Anterior cingulate cortex (tissue), 58 donors: ENCODE measurements at places on chromosomes 13 and 19.

- no peak for DNase-seq
Observed at GRCh38 chr13:58843071-58843470, 1211.5 kb downstream of the PCDH17 start.

GRCh38 chr13:81275666-81276258, 934.8 kb upstream of the SPRY2 start:
- DNase-seq: no peak

DNA sequence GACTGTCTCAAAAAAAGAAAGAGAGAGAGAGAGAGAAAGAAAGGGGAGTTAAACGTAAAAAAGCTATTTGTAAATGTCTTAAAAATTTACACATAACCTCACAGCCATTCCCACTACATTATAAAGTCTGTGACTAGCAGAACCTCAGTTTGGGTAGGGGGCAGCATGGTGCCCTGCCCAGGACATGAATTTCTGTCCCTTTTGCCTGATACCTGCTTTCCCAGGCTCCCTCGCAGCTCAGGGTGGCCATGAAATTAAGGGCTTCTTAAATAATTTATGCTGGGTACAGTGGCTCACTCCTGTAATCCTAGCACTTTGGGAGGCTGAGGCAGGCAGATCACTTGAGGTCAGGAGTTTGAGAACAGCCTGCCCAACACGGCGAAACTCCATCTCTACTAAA, 4.8 kb downstream of the IFNL1 start:
- no peak for DNase-seq

- DNase-seq: no peak
Observed at GRCh38 chr19:10292789-10293636, 3.3 kb downstream of the ICAM5 start.

- DNase-seq: no peak
Observed at GRCh38 chr19:20470345-20471135, 95.0 kb downstream of the ZNF737 start.

- no peak for DNase-seq
Observed at GRCh38 chr13:44951184-44951583, 38.1 kb downstream of the NUFIP1 start.

- peak; percentile 14 for DNase-seq
Observed at GRCh38 chr19:9906475-9907087, 29.7 kb downstream of the OLFM2 start.

GRCh38 chr13:66461021-66461420, 769.1 kb downstream of the PCDH9 start:
- no peak for DNase-seq

DNA sequence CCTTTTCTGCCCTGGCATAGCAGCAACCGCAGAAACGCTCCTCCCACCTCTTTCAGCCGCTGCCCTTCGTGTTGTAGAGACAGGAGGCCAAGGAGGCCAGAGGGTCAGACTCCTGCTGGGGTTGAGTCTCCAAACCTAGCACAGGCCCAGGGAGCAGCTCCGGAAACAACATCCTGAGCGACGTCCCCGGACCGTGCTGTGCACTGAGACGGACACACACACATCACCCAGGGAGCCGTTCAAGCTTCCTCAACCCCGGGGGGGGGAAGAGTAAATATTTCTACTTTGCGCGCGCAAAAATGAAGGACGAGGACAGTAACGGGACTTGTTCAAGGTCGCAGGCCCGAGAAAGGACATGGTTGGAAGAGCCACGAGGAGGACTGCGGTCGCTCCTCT, 657 bp downstream of the ZNF550 start:
- DNase-seq: no peak

GRCh38 chr19:46670813-46671212, 9.8 kb upstream of the DACT3 start:
- no peak for DNase-seq

DNA sequence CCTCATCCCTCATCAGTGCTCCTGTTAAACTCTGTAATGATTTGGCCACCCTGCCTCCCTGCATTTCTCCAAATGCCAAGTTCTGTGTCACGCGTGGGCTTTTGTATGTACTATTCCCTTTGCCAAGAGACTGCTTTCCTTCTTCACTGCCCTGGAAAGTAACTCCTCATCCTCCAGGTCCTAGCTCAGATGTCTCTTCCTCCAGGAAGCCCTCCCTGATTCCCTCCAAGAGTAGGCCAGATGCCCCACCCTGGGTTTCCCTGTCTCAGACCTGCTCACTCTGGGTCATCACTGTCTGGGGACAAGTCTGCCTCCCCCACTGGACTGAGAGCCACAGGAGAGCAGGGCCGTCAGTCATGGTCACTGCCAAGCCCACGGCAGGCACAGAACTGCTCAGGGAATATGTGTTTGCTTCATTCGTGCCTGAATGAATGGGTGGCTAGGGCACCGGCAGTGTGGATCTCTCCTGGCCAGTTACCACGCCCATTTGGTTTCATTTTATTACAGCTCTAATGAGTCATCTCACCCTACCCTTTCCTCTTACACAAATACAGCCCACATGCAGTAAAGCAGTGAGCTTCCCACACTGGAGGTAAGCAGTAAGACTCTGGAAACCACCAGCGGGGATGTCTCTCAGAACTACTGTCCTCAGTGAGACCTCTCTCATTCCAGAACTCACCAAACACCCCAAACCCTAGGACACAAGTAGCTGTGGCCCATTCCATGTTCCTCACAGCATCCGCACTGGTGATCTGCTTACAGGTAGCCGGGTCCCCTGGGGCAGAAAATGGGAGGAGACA, 12.1 kb upstream of the GPR4 start:
- no peak for DNase-seq

- DNase-seq: no peak
Observed at GRCh38 chr13:30690282-30691188, 44.8 kb upstream of the ALOX5AP start.

GRCh38 chr13:66200555-66200954, 1029.6 kb downstream of the PCDH9 start:
- DNase-seq: no peak
